ENCODE measurements at places on chromosomes 16 and 17.

DNA sequence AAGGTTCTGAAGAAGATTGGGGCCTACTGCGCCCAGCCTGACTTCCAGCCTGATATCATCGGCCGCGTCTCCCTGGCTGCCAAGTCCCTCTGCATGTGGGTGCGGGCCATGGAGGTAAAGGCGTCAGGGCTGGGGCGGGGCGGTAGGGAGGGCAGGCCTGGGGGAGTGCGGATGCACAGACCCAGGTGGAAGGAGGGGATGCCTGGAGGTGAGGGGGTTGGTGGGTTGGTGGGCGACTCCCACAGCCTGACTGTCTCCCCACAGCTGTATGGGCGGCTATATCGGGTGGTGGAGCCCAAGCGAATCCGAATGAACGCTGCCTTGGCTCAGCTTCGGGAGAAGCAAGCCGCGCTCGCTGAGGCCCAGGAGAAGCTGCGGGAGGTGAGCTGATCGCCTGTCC, 26.8 kb upstream of the KDM6B start:
- no peak for DNase-seq

DNA sequence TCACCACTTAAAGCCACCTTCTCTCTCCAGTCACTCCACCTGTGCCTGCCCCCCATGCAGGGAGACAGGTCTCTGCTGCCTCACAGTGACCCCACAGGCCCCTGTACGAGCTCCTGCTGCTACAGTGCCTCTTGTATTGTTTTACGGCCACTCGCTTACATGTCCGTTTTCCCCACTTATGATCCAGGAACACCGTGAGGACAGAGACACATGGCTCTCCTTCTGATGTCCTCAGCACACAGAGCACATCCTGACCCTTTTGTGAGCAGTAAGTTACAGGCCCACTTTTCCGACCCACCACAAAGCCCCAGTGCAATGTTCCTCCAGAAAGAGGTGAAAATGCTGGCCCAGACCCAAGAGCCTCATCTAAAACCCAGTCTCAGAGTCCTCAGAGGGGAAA, 84.8 kb upstream of the GNAO1 start:
- DNase-seq = no peak

- DNase-seq = no peak
Observed at GRCh38 chr17:8753976-8754440, 4.3 kb downstream of the SPDYE4 start.

DNA sequence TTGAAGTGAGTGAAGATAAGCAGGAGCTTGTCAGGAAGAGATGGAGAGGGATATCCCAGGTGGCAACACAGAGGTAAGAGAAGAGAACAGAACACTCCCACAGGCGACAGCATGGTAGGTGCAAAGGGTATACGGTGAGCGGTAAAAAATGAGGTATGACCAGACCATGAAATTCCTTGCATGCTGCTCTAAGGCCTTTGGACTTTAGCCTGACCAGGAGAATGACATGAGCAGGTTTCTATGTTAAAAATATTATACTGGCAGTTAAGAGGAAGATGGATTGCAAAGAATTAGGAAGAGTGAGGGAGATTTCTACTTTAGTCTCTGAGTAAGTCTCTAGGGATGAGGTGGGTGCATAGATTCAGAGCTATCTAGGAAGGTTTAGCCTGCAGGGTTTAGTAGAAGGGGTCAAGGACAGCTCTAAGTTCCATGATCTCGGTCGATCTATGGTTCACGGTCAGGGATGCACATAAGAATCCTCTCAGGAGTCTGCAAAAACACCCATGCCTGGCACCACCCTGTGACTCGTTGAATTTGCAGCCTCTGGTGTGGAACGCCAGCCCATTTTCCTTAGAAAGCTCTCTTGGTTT, 65.7 kb downstream of the HLF start:
- no peak for DNase-seq

DNA sequence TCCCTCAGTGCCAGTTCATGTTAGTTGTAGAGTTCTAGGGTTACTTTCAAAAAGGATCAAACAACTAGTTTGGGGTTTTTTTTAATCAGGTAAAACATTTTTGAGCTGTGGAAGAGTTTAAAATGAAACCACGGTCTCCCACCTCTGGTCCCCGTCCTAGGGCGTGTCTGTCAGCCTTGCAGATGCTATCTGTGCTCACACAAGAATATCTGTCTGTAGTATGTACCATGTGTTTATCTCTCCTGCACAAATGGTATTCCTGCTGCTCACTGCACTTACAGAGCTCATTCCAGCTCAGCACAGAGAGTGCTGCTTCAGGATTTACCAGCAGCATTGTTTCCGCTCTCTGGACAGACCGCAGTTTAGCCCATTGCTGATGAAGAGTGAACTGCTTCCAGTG, 38.9 kb downstream of the UBN1 start:
- DNase-seq = no peak

- DNase-seq = no peak
Observed at GRCh38 chr16:68377667-68378393, 67.0 kb downstream of the PRMT7 start.

GRCh38 chr17:12386225-12386624, 279.5 kb upstream of the MYOCD start:
- DNase-seq = no peak

GRCh38 chr16:49890876-49891275, 35.0 kb upstream of the ZNF423 start:
- DNase-seq = no peak

DNA sequence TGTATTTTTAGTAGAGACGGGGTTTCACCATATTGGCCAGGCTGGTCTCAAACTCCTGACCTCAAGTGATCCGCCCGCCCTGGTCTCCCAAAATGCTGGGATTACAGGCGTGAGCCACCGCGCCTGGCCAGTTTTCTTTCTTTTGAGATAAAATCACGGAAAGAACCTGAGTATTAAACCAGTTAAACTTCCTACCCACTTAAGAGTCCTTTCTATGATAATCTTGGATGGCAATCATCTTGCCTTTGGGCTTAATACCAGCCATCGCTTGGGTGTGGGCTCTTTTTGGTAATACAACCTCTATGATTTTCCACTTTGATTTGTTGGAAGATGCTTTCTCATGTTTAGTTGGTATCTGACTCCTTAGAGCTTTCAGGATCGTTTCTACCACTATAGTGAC, 24.0 kb downstream of the PITPNC1 start:
- DNase-seq = no peak

DNA sequence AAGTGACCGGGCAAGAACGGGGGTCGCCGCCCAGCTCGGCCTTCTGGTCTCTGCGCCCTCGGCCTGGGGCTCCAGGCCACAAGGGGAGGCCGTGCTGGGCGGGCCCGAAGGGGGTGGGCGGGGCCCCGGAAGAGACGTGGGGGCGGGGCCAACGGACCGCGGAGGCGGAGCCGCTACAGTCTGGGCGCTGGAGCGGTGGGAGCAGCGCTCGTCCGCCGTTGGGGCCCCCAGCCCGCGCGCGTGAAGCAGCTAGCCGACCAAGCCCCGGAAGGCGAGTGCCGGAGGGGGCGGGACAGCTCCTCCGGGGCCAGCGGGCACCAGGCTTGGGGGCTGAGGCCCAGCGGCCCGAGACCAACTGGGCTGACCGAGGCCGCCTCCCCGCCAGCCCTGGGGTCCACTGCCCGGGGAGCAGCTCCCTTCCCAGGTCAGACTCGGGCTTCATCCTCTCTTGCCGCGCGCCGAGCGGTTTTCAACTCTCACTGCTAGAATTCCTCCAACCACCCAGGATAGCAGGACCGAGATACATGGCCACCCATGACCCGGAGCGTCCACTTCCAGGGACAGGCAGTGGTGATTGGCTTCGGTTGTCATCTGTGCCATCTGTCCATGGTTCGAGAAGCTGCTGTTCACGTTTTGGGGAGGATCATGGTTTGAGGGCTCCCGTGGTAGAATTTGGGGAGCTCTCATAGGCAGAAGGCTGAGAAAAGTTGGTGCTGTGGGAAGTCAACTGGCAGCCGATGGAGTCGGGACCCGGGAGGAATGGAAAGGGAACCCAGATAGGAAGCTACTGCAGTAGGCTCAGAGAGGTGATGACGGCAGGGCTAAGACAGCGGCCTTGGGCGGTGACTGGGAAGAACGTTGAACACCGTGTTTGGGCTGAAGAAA, 44.6 kb upstream of the LCMT1 start:
- DNase-seq = peak; percentile 67

GRCh38 chr16:56807011-56807675, 57.9 kb upstream of the SLC12A3 start:
- no peak for DNase-seq

GRCh38 chr17:55677446-55677845, 45.2 kb downstream of the TMEM100 start:
- no peak for DNase-seq

DNA sequence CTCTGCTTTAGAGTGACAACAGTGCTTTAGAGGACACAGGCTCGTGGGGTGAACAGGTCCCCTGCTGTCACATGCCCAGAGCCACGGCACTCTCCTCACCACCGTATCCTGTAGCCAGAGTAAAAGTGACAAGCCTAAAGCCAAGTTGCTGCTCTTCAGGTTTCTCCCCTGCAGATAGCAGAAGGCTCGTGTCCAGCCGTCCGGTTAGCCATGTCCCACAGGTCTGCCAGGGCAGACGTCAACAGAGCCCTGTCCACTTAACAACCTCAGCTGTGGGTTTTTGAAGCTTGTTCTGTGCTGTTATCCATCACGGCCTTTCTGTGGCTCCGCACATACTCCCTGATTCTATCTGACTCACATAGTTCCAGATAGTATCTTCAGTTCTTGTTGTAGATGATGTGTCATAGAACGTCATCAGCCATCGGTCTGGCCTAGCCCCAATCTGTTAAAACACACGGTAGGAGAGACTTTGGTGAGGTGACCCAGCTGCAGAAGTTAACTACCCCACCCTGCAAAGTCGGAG, 100.7 kb downstream of the SOCS1 start:
- no peak for DNase-seq

- DNase-seq = no peak
Observed at GRCh38 chr17:68378268-68379176, 78.8 kb downstream of the WIPI1 start.

DNA sequence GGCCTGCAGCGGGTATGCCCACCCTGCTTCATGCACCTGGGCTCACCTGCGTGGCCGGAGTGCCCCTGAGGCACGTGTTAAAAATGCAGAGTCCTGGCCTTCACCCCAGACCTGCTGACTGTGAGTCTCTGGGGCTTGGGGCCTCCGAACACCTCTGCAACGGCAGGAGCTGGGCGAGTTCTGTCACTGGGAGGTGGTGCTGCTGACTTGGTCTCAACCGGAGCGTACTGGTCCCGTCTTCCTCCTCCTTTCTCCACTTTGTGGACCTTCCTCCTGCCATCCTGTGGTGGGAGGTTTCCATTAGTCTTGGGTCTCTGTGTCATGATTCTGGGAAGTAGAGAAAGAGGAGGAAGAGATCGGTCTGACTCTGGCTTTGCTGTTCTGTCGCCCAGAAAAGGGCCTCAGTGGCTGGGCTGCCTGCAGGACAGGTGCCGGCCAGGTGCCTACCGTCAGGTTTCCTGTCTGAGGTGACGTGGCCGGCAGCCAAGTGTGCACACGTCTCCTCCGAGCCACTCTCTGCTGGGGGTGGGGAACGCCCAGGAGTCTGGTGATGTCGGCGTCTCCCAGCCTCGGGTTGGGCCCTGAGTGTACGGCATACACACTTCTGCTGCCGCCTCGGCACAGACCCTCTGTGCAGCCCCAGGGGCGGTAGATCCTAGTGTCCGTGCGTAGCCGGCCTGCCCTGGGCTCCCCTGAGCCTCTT, 6.9 kb downstream of the TSC2 start:
- no peak for DNase-seq

GRCh38 chr16:69756705-69757104, 2.0 kb upstream of the NOB1 start:
- no peak for DNase-seq

GRCh38 chr17:948284-948852, 31.2 kb downstream of the NXN start:
- DNase-seq = no peak

GRCh38 chr17:78112518-78113471, 15.8 kb downstream of the TMC6 start:
- DNase-seq = no peak

DNA sequence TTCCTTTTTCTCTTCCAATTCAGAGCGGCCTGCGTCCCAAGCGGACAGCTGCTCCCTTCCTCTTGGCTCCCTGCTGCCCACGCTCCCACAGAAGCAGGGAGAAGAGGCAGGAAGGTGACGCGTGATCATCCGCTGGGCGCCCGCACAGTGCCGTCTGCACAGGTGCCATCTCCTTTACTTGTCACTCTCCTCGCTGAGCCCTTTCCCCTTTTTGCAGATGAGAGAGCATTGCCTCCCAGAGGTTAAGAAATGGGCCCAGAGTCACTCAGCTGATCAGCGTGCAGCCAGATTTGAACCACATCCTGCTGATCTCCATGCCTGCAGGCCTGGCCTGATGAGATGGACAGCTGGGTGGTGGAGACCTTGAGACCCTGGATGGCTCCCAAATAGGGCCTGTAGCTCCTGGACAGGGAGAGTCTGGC, 299.8 kb downstream of the SEC14L1 start:
- no peak for DNase-seq

DNA sequence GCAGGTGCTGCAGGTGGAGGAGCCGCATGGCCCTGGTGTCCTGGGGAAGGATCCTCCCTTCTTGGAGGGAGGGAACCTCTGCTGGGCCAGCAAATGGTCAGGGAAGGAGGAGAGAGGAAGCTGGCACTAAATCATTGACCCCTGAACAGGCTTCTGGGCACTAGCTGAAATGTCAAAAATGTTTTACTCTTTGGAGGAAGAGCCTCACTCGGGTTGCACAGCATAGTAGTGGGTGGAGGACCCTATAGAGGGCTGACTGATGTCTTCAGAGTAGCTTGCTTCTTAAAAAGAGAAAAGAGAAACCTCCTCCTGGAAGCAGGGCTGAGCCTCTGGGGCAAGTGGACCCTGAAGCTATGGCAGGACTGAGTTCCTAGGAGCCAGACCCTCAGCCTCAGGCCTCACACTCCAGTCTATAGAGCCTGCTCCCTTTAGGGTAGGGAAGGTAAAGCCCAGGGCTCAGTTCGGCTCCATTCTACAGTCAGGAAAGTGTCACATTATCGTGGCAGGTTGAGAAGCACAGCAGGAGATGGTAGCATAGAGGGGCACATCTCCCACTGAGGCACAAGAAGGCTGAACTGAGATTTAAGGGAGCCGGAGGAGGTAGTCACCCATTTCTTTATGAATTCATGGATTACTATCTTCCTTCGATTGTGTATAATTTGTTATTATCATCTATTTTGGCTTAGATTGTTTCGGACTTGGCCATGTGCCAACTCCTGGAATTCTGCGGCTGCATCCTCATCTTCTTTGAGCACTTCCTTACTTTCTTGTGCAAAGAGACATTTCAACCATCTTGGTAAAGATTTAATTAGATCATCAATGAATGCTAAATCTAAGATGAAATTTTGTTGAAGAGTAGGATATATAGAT, 7.3 kb upstream of the CUEDC1 start:
- DNase-seq = no peak
